Type B pancreatic cell (in vitro differentiated cells): ENCODE measurements at places on chromosomes 7 and 10.

GRCh38 chr7:144818511-144818910 lies 17.3 kb downstream of the TPK1 start:
- no peaks in the 10 kb centered on the region for H3K4me1 ChIP-seq
- H3K27me3 ChIP-seq: no peaks in the 10 kb centered on the region
- DNase-seq: no peak

DNA sequence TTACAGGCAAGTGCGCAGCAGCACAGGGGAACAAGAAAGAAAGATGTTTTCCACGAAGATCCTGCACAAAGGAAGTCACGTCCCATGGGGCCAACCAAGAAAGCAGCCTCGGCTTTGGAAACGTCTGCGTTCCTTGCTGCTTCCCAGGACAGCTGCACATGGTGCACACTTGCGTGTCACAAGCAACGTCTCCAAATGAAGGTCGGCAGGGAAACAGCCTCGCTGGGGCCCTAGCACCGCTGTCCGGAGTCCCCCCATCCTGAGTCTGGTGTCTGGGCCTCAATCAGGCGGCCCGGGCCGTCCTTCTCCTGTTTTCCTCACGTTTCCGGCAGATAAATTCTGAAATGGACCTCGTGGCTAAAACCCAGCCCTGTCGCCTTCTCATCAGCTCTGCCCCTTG lies 206.2 kb downstream of the DIP2C start:
- H3K27ac ChIP-seq: no peak overlapping the region
- peaks cover 18% of the 10 kb centered on the region for H3K36me3 ChIP-seq
- H3K4me3 ChIP-seq: no peak overlapping the region
- peak; percentile 64 for DNase-seq
- no peaks in the 10 kb centered on the region for H3K27me3 ChIP-seq
- peaks cover 31% of the 10 kb centered on the region for H3K4me1 ChIP-seq

GRCh38 chr10:102311025-102311420 lies 65.7 kb downstream of the GBF1 start:
- no peak overlapping the region for H3K4me3 ChIP-seq
- peaks cover 8% of the 10 kb centered on the region for H3K36me3 ChIP-seq
- peak overlapping the region; percentile 5 for H3K27ac ChIP-seq
- no peak for DNase-seq

DNA sequence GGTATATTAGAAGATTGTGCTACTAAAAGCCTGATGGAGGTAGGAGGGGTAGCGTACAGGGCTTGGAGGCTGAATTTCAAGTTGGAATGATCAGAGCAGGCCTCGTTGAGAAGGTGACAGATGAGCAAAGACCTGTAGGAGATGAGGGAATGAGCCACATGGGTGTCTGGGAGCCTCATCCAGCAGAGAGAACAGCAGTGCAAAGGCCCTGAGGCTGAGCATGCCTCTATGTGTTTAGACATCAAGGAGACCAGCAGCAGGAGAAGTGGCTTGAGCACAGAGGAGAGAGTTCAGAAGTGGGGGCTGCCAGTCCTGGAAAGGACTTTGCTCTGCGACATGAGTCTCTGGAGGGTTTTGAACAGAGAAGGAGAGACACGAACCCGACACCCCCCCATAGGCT lies 111.7 kb downstream of the TMEM130 start:
- peaks cover 11% of the 10 kb centered on the region for H3K4me1 ChIP-seq
- H3K36me3 ChIP-seq: no peaks in the 10 kb centered on the region
- no peak overlapping the region for H3K4me3 ChIP-seq
- DNase-seq: no peak
- peaks cover 6% of the 10 kb centered on the region for H3K27me3 ChIP-seq

- no peak overlapping the region for H3K27ac ChIP-seq
- H3K27me3 ChIP-seq: no peaks in the 10 kb centered on the region
- no peaks in the 10 kb centered on the region for H3K36me3 ChIP-seq
- no peak for DNase-seq
- no peak overlapping the region for H3K4me3 ChIP-seq
These were observed 10.4 kb downstream of the ABLIM1 start for GRCh38 chr10:114647545-114648138.

GRCh38 chr7:146090023-146090645 lies 26.5 kb upstream of the CNTNAP2 start:
- DNase-seq: no peak
- H3K36me3 ChIP-seq: no peaks in the 10 kb centered on the region
- no peaks in the 10 kb centered on the region for H3K27me3 ChIP-seq
- H3K4me3 ChIP-seq: no peak overlapping the region
- no peak overlapping the region for H3K27ac ChIP-seq
- no peaks in the 10 kb centered on the region for H3K4me1 ChIP-seq
